Cerebellar nuclear complex (tissue), 1 donor: ENCODE measurements at places on chromosomes 16 and 17.

DNA sequence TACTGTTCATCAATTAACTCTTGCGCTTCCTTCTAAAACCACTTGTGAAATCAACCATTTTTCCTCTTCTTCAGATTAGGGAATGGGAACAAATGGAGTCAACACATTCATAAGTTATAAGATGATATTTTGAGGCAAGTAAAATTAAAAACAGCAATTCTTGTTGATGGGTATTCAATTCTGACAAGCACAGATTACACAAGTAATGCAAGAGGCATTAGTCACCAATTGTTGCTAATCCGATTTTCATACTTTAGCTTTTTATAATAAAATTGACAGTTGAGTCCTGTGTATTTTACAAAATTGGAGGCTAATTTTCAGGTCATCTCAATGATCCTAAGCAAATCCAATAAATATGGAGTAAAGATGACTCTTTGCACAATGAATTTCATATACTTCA, 918.4 kb upstream of the SOX9 start:
- DNase-seq, result no peak

- no peak for DNase-seq
Observed at GRCh38 chr17:7579834-7580603, 581 bp downstream of the CD68 start.

DNA sequence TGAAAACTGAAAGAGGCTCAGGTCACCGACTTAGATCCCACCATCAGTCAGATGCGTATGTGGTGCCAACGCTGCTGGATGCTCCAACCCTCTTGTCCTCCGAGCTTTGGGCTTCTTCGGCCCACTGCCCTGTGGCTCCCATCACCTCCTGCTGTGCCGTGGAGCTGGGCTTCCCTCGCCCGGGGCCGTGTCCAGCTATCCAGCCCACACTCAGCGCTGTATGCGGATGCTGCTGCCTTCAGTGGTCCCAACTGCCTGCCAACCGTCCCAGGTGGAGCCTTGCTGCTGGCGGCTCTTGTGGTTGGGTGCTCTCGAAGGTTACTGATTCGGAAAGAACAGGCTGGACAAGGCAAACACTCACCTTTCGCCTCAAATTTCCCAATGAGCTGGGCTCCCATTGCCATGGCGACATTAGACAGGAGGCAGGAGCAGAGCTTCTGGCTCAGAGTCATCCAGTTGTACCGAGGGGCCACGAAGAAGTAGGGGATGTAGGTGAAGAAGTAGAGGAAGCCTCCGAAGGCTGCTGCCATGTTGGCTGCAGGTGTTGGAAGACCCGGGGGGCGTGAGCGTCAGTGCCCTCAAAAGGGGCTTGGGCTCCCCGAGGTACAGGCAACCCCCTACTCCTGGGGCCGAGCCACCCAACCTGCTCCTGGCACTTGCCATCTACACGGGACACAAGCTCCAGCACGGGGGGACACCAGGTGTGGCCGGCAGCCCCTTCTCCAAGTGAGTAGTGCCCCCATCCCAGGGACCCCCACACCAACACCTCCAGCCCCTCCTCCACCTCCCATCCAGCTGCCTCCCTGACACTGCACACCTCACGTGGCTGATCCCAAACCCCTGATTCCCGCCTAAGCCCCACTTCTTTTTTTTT, 32.2 kb downstream of the ABCA3 start:
- DNase-seq, result no peak

GRCh38 chr17:33046361-33047255, 55.0 kb downstream of the SPACA3 start:
- no peak for DNase-seq

GRCh38 chr16:56767024-56767423, 37.1 kb downstream of the NUP93 start:
- no peak for DNase-seq

DNA sequence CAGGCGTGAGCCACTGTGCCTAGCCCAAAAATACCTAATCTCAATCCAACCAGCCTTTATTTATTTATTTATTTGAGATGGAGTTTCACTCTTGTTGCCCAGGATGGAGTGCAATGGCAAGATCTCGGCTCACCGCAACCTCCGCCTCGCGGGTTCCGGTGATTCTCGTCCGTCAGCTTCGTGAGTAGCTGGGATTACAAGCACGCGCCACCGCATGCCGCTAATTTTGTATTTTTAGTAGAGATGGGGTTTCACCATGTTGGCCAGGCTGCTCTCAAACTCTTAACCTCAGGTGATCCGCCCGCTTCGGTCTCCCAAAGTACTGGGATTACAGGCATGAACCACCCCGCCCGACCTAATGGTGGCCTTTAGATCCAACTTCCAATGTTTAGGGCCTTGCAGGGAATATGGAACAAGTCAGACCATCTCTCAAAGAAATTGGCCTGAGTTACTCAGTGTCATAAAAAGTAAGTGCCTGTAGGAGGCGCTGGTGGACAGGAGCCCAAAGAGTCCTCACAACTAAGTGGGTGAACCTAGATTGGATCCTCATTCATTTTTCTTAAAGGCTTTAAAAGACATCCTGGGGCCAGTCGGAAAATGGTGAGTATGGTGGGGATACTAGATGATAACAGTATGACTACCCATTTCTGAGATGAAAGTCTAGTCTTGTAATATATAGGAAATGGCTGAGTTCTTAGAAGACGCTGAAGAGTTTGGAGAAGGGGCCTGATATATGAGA, 4.6 kb downstream of the ZSCAN10 start:
- DNase-seq, result no peak

DNA sequence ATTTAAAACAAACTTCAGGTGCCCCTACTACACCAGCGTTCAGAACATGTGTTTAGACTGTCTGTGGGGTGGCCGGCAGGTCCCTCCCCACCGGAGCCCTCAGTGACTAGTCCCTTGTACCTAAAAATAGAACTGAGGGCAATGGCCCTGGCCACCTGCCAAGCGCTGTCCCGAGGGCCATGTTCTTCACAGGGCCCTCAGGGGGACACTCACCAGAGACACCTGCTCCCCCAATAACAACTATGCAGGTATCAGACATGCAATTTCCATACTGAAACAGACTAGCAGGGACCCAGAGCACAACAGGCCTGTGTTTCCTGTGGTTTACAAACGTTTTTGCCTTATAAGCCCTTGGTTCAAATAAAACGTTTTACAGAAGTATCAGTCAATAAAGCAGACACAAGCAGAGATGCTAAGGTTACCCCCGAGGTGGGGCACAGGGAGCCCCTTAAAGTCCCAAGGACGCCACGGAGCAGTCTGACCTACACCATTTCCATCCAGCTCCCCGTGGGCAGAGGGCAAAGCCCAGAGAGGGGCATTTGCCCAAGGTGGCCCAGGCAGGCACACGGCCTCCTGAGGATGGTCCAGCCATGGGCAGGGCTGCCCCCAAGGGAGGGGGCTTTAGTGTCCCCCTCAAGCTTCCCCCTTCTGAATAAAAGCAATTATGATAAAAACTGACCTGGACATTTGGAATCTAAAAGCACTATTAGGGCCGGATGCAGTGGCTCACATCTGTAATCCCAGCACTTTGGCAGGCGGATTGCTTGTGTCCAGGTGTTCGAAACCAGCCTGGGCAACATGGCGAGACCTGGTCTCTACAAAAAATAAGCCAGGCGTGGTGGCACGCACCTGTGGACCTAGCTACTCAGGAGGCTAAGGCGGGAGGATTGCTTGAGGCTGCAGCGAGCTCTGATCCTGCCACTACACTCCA, 896 bp upstream of the MYLK3 start:
- DNase-seq, result no peak

GRCh38 chr17:46832945-46833839, 14.7 kb upstream of the WNT3 start:
- no peak for DNase-seq

- no peak for DNase-seq
Observed at GRCh38 chr17:40720899-40721298, 17.3 kb upstream of the KRT24 start.

GRCh38 chr17:57745242-57745641, at the start of gene CCDC182:
TSS of gene CCDC182 (minus strand) at chr17:57745299. CDS start at chr17:57745272, 27 bp downstream.
- DNase-seq, result no peak

- no peak for DNase-seq
Observed at GRCh38 chr17:18139949-18140348, 31.4 kb downstream of the MYO15A start.

DNA sequence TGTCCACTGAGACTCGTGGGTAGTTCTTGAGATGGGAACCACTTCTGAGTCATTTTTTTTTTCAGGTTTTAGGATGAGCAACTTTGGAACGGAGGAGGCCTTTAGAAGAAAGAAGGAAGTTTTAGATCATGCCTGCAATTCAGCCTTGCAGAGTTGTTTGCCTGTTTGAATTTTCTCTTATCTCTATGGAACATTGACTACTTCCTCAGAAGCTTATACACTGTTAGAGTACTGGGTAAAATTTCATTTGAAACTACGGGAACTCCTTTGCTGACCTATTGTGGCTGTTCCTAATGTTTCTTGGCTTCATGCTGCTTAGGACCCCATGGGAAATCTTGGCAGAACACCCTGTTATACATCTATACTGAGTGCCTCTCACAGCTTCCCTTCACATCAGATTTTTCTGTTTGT, 70.8 kb downstream of the MAP2K6 start:
- no peak for DNase-seq

- DNase-seq, result no peak
Observed at GRCh38 chr16:907842-908241, 62.9 kb downstream of the LMF1 start.

GRCh38 chr17:2990396-2990795, 73.0 kb downstream of the OR1D5 start:
- no peak for DNase-seq

GRCh38 chr16:57601801-57602478, 26.5 kb upstream of the ADGRG1 start:
- no peak for DNase-seq
